ENCODE measurements at places on chromosomes 13 and 19.

DNA sequence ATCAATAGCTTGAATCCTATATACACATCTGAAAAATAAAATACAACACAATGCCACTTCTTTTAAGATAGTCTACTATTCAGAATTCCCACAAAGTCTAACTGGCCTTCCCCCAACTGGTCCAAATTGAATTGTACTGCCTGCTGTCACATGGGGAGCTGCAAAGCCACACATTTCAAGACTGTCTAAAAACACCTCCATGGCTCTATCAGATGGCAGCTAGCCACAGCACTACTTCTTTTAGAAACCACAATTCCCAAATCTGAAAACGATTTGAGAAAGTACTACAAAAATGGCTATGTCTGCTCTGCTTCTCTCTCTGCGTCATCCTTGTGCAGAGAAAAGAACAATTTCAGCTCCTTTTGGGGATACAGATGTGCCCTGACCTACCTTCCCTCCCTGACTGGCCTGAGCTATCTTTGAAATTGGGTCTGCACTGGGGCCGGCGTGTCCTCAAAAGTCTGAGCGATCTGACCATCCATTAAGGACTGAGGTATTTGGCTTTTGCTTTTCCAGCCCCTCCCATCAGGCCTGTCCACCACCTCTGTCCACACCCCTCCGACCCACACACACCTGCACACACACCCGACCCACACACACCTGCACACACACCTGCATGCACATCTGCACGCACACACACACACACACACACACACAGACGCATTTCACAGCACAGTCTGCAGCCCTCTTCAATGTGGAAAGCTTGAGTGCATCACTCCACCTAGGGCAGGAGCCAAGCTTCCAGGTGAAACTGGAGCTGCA lies 68.6 kb upstream of the IPO5 start:
- no peak for DNase-seq

DNA sequence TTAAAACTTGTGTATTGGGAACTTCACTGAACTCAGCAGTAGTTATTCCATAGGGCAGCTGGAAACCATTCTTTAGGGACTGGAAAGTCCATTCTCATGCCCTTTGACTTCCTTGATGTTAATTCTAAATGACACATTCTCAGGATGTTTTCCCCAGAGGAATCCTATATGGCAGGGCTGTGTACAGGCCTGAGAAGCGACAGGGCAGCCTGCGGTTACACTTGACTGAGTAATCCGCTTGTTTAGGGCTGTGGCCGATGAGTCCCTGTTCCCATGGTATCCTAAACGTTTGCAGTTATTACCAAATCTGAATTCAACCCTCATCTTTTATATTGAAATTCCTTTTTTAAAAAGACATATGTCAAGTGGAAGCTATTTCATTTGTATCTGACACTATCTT lies 83.5 kb downstream of the COL4A2 start:
- no peak for DNase-seq

DNA sequence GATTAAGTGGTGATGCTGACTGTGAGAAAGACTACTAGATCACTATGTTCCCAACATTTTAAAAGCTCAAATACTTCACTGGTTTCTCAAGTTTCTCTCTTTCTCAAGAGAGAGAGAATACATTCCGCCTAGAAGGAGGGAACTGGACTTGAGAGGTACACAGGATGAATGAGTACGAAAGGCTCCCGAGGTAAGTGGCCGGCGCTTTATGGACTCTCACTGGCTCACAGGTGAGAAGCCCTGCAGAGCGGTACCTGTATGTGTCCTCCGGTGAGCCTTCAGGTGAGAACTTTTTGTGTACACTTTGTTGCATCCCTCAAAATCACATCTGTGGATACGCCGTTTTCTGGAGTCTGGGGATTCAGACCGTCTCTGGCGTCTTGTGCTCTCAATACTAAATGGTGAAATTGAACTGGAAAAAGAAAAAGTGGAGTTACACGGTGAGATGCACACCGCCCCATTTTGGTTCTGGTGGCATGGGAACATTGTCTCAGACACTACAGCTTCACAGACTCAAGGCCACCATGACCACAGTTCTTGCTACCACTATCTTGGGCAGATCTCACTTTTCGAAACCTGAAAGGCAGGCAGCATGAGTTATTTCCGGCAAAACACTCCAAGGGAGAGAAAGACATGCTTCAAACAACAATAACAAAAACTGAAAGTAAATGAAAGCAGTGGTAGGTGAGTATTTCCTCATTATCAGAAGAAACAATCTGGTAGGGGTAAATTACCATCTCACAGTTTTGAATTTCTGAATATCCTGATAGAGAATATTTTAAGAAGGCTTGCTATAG lies 418.9 kb downstream of the KLF12 start:
- no peak for DNase-seq

DNA sequence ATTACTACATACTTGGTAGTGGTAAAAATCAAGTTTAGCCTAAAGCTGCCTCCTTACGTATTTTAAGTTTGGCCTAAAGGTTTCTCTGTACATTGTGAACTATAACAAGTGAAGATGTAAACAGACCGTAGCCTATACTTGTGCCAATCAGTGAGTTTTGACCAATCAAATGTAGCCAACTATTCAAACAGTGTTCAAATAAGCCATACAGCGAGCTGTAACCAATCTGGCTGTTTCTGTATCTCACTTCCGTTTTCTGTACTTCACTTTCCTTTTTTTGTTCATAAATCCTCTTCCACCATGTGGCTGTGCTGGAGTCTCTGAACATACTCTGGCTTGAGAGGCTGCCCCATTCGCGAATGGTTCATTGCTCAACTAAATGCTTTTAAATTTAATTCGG lies 2504.6 kb downstream of the PCDH9 start:
- DNase-seq = no peak

DNA sequence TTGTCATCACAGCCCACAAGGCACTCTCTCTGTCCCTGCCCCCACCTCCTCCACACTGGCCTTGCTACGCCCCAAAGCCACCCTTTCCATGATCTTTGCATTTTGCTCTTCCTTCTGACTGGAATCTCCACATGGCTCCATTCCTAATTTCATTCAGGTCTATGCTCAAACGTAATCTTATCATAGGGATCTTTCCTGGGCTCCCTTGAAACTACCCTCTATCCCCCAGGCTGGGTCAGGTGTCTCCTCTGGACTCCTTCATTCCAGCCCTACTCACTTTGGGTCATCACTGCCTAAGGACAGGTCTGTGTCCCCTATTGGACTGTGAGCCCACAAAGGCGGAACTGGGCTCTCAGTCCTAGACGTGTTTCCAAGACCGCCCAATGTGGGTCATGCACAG lies 3.1 kb downstream of the GEMIN7 start:
- DNase-seq = no peak

- no peak for DNase-seq
Measured at GRCh38 chr19:51311351-51312257, at the start of gene IGLON5. TSS of gene IGLON5 (plus strand) at chr19:51311644. CDS start at chr19:51311848, 204 bp downstream.

All from DMS53 (cell line).